NAMALWA (cell line): ENCODE measurements at places on chromosomes 16 and 17.

DNA sequence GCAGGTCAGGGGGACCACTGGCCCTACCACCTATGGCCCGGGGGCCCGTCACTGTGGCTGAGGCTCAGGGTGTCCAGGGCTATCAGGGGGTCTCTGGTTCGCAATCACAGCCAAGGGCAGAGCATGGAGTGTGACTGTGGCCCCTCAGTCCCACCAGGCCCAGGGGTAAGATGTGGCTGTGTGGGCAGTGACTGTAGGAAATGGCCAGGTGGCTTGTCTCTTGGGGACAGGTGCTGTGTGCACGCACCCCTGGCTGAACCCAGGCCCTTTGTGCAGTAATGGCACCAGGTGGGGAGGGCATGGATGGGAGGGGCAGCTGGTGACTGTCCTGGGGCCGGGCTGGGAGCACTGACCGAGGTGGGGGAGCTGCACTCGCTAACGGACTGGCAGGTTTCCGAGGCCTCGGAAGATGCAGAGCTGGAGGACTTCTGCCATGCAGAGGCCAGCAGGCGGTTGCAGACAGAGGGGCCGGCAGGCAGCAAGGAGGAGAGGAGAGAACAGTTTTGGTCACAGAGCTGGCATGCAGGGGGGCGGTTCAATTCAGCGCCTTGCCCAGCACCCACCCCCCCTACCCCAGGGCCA lies 18.8 kb downstream of the IL34 start:
- no peak for DNase-seq

GRCh38 chr16:24198807-24199533 lies 57.2 kb upstream of the CACNG3 start:
- DNase-seq: no peak

- no peak for DNase-seq
Observed at GRCh38 chr17:57330587-57330986, 74.3 kb downstream of the MSI2 start.

GRCh38 chr17:41687828-41688640 lies 651 bp upstream of the EIF1 start:
- peak; percentile 89 for DNase-seq

DNA sequence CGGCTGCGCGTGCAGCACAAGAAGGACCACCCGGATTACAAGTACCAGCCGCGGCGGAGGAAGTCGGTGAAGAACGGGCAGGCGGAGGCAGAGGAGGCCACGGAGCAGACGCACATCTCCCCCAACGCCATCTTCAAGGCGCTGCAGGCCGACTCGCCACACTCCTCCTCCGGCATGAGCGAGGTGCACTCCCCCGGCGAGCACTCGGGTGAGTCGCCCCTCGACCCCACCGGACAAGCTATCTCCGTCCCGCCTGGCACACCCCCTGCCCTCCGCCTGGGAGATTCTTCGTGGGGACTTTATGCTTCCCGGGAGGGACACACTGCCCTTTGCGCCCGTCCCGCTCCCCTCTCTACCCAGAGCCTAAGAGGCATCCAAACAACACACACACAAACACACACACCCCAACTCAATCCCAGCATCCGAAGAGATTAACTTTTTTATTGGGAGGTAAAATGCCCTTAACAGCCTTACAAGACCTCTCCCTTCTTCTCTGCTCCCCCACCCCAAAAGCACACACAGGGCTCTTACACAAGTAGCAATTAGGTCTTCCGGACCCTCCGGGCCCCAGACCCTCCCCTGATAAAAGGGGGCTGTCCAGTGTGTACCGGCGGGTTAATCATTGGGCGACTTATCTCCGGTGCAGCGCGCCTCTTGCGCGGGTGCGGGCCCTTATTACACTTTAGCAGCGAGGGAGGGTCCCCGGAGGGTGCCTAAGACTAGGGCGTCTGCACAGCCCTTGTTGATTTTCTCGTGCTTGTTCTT lies 2.1 kb downstream of the SOX9 start:
- no peak for DNase-seq

- no peak for DNase-seq
Observed at GRCh38 chr16:10126686-10127085, 55.5 kb downstream of the GRIN2A start.

DNA sequence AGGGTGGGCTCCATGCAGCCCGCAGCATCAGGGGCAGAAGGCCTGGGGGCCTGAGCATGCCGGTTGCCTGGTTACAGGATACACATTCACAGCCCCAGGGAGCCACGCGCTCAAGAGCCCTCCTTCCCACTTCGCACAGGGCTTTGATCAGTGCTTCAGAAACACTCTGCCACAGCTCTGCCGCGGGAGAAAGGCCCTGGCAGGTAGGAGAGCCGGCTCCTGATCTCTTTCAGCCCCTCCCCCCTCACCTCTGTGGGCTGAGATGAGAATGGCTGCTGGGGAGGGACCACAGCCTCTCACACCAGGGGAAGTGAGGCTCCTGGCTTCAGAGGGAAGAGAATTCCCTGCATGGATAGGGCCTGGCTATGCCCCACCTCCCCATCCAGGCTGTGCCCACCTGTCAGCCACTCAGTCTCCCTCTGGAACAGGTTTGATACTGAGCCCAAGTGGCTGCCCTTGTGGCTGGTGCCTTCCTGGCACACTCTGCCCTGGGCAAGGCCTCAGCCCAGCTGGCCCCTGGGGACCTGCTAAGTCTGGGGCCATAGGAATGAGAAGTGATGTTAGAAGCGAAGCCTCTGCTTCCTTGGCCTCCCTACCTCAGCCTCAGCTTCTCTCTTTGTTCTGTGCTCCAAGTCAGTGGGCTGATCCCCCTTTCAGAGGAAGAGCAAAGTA lies 8.6 kb downstream of the DOK4 start:
- no peak for DNase-seq

- DNase-seq: no peak
Observed at GRCh38 chr17:64326030-64326419, 63.0 kb upstream of the TEX2 start.

GRCh38 chr17:76498876-76499251 lies 2.4 kb downstream of the RHBDF2 start:
- DNase-seq: peak; percentile 51

- DNase-seq: peak; percentile 62
Observed at GRCh38 chr16:12896562-12896961, 4.8 kb upstream of the SHISA9 start.

- no peak for DNase-seq
Observed at GRCh38 chr16:81214745-81215166, 23.7 kb upstream of the BCO1 start.

GRCh38 chr17:7850701-7851437 lies 4.0 kb upstream of the TMEM88 start:
- DNase-seq: no peak

DNA sequence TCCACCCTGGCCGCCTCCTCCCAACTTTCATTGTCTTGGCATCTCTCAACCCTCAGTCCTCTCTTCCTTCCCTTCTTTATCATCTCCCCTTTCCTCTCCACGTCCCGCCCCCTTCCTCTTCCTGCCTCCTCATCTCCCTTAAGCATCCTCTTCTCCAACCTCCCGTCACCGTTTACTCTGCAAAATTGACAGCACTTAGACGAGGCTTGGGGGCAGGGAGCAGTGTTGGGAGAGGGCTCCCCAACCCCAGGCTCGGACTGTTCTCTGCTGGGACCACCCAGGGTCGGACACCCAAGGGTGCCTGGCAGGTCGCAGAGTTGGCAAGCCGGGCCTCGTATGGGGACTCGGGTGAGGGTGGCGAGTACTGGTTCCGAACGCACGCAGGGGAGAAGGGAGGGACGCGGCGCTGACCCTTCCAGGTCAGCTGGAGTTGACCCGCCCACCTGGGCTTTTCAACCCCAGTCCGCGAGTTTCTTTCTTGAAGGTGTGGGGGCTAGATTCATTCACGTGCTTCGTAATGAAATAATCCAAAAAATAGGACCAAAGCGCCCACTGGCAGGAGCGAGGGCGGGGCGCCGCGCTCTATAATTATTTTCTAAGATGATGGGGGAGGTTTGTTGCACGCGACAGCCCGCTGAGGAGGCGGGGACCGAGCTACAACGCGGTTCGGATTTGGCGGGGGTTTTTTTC lies 775 bp upstream of the PAGR1 start:
- peak; percentile 22 for DNase-seq

DNA sequence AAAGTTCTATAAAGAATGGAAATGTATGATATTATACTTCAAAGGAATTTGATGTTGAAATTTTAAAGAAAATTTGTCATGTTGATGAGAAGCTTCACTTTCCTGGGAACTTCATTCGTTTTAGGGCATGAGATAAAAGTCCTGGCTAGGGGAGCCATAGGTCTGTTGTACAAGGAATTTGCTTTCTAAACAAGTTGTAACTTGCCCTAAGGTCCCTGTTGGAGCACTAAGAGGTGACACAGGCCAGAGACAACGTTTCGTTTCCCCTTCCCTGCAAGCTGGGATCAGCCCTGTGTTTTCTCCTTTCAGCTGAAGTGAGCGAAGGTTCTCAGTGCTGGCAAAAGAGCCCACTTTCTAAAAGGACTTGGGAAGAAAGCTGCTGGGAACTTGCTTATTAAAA lies 16.6 kb downstream of the PLD6 start:
- DNase-seq: no peak

GRCh38 chr17:48711128-48711527 lies 11.2 kb downstream of the PRAC1 start:
- no peak for DNase-seq

- DNase-seq: no peak
Observed at GRCh38 chr17:7262935-7263800, 890 bp upstream of the CLDN7 start.

- DNase-seq: no peak
Observed at GRCh38 chr17:60170835-60171752, 21.3 kb downstream of the CA4 start.

DNA sequence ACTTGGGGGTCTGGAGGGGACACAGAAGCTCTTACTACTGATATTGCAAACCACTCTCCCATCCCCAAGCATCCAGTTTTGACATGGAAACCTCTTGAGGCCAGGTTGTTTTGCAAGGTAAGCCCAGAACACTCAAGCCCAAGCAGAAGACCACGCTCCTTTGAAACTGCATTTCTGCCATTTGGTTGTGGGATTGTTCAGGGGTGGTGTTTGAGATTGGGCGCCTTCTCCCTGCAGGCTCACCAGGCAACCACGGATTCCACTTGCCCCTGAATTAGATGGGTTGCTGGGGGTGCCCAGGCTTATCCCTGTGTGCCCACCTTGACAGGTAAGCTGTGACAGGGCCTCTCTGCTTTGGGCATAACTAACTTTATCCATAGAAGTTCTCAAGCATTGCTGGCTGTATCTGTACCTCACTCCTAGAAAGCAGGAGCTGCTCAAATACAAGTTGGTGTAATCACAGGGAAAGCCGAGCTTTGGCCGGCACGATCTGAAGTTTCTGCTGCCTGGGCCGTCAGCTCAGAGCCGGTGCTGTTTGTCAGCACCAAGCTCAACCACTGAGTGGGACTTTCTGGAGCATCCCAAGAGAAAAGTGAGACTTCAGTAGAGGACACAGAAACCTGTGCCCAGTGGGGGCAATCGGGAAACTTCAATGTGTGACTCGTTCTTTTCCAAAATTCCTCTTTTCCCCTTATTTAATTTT lies 93.6 kb downstream of the CYLD start:
- no peak for DNase-seq

DNA sequence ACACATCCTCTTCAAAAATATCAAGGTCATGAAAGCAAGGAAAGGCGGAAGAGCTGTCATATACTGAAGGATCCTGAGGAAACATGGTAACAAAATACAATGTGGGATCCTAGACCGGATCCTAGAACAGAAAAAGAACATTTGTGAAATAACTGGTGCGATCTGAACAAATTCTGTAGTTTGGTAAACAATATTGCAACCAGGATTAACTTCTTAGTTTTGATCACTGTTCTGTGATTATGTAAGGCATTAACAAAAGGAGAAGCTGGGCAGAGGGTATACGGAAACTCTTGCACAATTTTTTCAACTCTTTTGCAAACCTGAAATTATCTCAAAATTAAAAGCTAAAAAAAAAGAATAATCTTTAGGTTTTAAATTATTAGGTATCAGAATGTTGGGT lies 109.7 kb downstream of the TRIM37 start:
- no peak for DNase-seq

DNA sequence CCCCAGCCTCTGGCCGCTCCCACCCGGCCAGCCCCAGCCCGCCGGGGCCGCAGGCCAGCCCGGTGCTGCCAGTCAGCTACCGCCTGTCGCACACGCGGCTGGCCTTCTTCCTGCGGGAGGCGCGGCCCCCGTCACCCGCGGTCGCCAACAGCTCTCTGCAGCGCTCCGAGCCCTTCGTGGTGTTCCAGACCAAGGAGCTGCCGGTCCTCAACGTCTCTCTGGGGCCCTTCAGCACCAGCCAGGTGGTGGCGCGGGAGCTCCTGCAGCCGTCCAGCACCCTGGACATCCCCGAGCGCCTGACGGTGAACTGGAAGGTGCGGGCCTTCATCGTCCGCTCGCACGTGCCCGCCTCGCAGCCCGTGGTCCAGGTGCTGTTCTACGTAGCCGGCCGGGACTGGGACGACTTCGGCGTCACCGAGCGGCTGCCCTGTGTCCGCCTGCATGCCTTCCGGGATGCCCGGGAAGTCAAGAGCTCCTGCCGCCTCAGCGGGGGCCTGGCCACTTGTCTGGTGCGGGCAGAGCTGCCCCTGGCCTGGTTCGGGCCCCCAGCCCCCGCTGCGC lies 46.8 kb downstream of the TMEM132E start:
- no peak for DNase-seq

DNA sequence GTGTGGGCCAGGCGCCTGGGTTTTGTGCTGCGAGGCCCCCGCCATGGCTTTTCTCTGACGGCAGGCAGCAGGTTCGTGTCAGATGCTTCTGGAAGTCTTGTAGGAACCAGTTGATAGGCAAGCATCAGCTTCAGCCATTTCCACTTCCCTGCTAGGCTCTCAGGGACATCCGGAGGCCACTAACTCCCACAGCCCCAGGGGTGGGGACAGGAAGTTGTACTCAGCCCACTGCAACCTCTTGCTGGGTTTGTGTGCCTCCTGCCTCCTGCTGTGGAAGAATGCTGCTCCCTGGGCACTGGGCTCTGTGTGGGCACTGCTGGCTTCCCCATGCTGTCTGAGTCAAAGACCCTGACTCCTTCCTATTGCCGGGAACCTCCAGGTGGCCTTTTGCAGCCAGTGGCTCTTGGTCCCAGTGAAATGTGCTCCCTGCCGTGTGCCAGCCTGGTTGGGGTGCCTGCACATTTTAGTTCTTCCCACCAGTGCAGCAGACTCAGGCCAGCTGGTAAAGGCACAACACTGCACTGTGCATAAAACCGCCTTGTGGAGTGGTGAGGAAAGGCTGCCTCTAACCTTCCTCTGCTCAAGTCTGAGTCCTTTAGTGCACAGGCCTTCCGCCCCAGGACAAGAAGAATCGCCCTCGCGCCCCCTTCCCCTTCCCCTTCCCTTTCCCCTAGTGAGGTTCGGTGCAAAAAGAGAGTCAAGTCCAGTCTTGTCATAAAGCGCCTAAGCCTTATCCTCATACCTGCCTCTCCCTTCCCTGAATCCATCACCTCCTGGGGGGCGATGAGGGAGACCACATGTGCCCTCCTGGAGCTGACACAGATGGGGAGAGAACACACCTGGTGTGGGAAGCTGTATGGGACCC lies 16.6 kb downstream of the LDHD start:
- DNase-seq: no peak
